ENCODE measurements at places on chromosomes 7 and 10. TPM values are rescaled to one million over a fixed set of nuclear protein-coding genes. Genes with fewer than 3 reads are reported as not detected.

MYL10 gene
- not detected for polyA plus RNA-seq

ELFN1 gene
- polyA plus RNA-seq: not detected

CCL24 gene
- not detected for polyA plus RNA-seq

LHFPL3 gene
- not detected for polyA plus RNA-seq

PPP1R17 gene
- polyA plus RNA-seq: not detected

NUTM2A gene
- polyA plus RNA-seq: not detected

C10orf71 gene
- not detected for polyA plus RNA-seq

ZNF485 gene
- 6.9 TPM for polyA plus RNA-seq

LIPJ gene
- not detected for polyA plus RNA-seq

SFRP4 gene
- polyA plus RNA-seq: not detected

ADGRA1 gene
- polyA plus RNA-seq: not detected

SPDYE9 gene
- not detected for polyA plus RNA-seq

SPDYE5 gene
- not detected for polyA plus RNA-seq

CFAP58 gene
- polyA plus RNA-seq: not detected

TFR2 gene
- polyA plus RNA-seq: 1.2 TPM

GOLGA7B gene
- 1.3 TPM for polyA plus RNA-seq

PILRA gene
- 0.17 TPM for polyA plus RNA-seq

GIMAP1 gene
- 48.4 TPM for polyA plus RNA-seq

SPDYE18 gene
- not detected for polyA plus RNA-seq

PLAU gene
- polyA plus RNA-seq: not detected

ICA1 gene
- polyA plus RNA-seq: 33.5 TPM

UCMA gene
- not detected for polyA plus RNA-seq

FAM200A gene
- polyA plus RNA-seq: 3.6 TPM

Data from CD4-positive, CD25-positive, alpha-beta regulatory T cell (primary cell).